Femur (tissue), 1 donor: ENCODE measurements at places on chromosomes 11 and 22.

DNA sequence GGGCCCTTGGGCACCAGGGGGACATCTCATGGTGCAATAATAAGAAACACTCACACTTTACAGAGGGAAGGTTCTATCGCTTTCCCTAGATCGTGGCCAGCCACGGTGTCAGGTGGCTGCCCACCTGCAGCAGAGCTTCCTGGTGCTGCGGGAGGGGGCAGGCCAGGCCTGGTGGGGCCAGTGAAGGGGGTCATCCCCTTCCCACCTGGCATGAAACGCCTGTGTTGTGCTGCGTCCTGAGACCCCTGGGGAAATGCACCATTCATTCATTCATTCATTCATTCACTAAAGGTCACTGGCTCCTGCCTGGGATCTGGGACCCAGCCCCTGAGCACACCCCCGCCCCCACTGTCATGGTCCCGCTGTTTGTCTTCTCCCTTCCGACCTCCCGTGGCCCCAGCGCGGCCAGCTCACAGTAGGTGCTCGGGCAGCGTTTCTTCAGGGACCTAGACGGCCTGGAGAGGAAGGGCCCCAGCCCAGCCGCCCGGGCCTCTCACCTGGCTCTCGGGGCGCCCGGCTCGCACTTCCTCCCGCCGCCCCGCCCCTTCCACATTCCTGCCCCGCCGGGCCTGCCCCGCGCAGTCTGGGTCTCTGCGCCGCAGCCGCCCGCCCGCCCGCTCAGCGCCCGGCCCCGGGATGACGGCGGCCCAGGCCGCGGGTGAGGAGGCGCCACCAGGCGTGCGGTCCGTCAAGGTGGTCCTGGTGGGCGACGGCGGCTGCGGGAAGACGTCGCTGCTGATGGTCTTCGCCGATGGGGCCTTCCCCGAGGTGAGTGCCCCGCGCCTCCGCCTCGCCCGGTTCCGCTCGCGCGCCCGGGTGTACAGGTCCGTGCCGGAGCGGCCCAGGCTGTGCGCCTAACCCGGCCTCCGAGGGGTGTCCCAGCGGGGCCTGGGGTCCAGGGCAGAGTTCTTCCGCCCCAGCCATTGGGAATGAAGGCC lies at the start of gene RHOD:
Gene RHOD, plus strand, starts transcription at position 581 of the 938 bp plus-strand sequence. Its CDS starts 56 bp downstream, at position 637.
- peak; percentile 57 for DNase-seq

DNA sequence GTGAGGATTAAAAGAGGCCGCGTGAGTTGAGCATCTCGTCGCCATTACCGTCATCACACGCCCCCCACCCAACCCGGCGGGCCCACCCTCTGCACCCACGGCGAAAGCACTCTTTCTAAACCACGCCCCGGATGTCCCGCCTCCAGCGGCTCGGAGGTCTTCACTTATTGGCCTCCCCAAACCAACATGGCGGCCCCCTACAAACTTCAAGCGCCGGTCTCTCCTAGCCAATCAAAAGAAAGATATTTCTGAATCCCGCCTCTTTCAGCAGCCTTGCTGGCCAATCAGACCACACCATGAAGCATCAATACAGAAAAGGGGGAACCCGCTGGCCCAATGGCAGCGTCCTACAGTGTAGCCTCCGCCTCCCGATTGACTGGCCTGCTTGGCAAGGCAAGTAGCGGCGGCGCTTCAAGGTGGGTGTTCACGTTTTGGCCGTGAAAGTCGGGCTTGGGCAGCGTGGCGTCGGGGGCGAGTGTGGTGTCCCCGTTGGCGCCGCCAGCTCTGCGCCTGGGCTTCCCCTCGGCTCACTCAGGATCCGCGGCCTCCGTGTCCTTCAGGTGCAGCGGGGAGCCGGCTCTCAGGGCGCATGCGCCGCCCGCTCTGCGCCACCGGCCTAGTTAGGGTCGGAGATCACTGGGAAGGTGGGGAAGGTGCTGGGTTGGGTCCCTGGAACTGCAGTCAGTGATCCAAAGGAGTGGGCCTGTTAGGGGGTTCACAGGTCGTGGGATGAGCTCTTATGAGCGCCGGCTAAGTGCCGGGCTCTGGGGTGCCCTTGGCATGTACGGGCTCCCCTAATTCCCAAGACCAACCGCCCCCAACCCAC lies at the start of gene NDUFS8:
Gene NDUFS8, plus strand, starts transcription at position 364 of the 826 bp plus-strand sequence. CDS start 1,471 bp downstream, outside the sequence.
- DNase-seq: peak; percentile 99

GRCh38 chr22:44577391-44578109 lies 79.5 kb upstream of the RTL6 start:
- DNase-seq: peak; percentile 21

GRCh38 chr11:78138694-78139421 lies 568 bp downstream of the ALG8 start:
- DNase-seq: no peak

DNA sequence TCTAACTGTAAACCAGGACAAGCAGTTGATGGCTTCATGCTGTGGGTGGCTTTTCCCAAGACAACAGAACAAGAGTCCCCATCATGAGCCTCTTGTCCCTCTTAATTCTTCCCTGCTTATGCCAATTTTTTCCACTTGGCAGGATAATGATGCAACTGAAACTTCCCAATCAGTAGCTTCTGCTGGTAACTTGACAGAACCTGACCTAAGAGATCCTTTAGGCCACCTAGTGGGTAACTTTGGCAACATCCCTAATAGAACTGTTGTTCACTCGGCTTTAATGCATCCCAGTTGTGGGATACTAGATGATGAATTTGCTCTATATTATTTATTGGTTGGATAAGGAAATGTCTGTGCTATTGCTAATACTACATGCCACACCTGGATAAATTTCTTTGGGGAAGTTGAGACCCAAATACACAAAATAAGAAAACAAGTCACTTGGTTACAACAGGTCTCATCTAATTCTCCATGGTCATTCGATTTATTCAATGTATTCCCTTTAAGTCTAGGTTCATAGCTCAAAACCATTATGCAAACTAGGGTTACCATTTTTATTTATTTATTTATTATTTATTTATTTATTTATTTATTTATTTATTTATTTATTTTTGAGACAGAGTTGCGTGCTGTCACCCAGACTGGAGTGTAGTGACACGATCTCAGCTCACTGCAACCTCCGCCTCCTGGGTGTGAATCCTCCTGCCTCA lies 41.4 kb upstream of the NFAM1 start:
- DNase-seq: no peak

DNA sequence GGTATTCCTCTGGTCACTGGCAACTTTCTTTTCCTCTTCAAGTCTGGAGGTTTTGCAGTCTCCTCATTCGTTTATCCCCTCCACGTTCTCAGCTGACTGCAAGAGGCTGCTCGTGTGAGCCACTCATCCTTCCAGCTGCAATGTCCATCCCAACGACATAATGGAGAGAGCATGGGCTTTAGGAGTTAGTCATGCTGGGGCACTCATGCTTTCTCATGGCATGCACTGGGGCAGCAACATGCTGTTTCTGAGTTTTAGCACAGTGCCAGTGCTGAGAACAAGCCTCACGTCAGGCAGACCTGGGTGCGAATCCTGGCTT lies 7.1 kb downstream of the DCPS start:
- no peak for DNase-seq

- no peak for DNase-seq
Measured at GRCh38 chr11:84965484-84965883, 661.7 kb downstream of the DLG2 start.

DNA sequence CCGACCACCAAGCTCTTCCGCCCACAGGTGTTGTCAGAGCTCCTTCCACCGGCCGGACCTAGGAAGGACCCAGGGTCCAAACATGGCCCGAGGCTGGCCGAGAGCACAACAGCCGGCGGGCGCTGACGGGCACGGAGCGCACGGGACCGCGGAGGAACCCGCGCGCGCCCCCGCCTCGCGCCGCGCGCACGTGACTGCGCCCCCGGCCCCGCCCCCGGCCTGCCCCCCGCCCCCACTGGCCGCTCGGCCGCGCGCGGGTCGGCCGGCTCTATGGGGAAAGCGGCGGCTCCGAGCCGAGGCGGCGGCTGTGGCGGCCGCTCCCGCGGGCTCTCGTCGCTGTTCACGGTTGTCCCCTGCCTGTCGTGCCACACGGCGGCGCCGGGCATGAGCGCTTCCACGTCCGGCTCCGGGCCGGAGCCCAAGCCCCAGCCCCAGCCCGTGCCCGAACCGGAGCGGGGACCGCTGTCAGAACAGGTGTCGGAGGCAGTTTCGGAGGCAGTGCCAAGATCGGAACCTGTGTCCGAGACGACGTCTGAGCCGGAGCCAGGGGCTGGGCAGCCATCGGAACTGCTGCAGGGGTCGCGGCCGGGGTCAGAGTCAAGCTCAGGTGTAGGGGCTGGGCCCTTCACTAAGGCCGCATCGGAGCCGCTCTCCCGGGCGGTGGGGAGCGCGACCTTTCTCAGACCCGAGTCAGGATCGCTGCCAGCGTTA lies at the start of gene OSBP2:
Gene OSBP2, plus strand, starts transcription at position 235 of the 711 bp plus-strand sequence. Its CDS starts 36 bp downstream, at position 271.
- DNase-seq: peak; percentile 32
